Activated naive CD4-positive, alpha-beta T cell treated with anti-CD3 and anti-CD28 coated beads for 36 hours (primary cell): ENCODE measurements at places on chromosomes 3 and 15. TPM values are rescaled to one million over a fixed set of nuclear protein-coding genes. Genes with fewer than 3 reads are reported as not detected.

- peaks cover 29% of the 10 kb centered on the region for H3K36me3 ChIP-seq
- H3K27ac ChIP-seq = no peak overlapping the region
- DNase-seq = no peak
- H3K27me3 ChIP-seq = no peaks in the 10 kb centered on the region
Observed at GRCh38 chr15:44570361-44570760, 33.4 kb downstream of the EIF3J start.

DNA sequence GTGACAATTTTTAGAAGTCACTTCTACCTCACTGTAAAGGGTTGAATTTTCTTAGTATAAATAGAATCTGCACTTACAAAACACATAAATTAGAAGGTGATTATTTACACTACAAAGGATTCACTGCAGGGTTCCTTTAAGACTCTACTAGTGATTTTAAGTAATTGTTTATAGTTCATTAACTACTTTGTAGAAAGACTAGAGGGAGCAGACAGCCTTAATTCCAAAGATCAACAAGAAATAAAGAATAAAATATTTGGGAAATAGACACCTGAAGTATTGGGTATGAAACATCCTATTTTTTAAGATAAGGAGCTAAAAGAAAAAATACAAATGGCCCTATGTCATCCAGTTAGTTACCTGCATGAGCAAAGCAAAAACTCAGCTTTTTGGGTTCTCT is 360.5 kb upstream of the ALCAM start:
- no peaks in the 10 kb centered on the region for H3K36me3 ChIP-seq
- H3K27ac ChIP-seq = no peak overlapping the region
- peaks cover 5% of the 10 kb centered on the region for H3K27me3 ChIP-seq
- no peak for DNase-seq

GRCh38 chr3:4407941-4408340 is 59.1 kb downstream of the SUMF1 start:
- H3K27ac ChIP-seq = no peak overlapping the region
- H3K4me3 ChIP-seq = no peak overlapping the region
- H3K27me3 ChIP-seq = no peaks in the 10 kb centered on the region
- peaks cover 16% of the 10 kb centered on the region for H3K36me3 ChIP-seq
- peaks cover 24% of the 10 kb centered on the region for H3K4me1 ChIP-seq

The MED12L gene
- 1.4 TPM for total RNA-seq

DNA sequence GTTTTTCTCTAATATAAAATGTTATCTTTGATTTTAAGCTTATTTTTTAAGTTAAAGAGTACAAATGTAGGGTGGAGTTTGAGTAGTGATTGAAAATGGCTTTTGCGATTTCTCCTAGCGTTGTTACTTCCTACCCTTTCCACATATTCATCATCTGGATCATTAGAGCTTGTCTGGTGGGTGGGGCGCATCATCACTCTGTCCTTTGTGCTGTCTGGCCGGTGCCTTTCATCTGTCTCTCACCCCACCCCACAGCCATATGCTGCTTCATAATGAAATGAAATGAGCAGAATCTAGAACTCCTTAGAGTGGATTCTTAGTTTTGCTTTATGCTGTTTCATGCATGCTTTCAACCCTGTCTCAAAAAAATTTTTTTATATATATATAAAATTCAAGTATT is 44.3 kb downstream of the ATP1B3 start:
- H3K27me3 ChIP-seq = no peaks in the 10 kb centered on the region
- no peak overlapping the region for H3K4me3 ChIP-seq
